ENCODE measurements at places on chromosomes 13 and 19.

- peak; percentile 62 for DNase-seq
Measured at GRCh38 chr19:14432791-14433553, at the start of gene PKN1. Gene PKN1, plus strand, starts transcription at chr19:14433306. Its CDS starts 216 bp downstream, at chr19:14433522.

GRCh38 chr13:30331331-30331771 is 24.0 kb upstream of the KATNAL1 start:
- DNase-seq: no peak

DNA sequence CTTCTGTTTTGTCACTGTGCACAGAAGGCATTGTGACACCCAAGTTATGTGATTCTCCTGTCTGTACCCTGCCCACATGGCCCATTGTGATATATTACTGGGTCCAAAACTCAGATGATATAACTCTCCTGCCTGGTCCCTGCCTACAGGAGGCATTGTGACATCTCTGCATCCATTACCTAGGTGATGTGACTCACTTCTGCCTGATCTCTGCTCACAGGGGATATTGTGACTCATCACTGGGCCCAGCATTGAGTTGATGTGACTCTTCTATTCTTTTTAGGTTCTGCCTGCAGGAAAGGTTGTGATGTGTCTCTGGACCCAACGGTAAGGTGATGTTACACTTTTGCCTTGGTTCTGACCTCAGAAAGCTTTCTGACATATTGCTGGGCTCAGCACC is 67.9 kb upstream of the ZNF724 start:
- no peak for DNase-seq

- DNase-seq: no peak
Measured at GRCh38 chr13:39107561-39107960, 69.3 kb downstream of the NHLRC3 start.

DNA sequence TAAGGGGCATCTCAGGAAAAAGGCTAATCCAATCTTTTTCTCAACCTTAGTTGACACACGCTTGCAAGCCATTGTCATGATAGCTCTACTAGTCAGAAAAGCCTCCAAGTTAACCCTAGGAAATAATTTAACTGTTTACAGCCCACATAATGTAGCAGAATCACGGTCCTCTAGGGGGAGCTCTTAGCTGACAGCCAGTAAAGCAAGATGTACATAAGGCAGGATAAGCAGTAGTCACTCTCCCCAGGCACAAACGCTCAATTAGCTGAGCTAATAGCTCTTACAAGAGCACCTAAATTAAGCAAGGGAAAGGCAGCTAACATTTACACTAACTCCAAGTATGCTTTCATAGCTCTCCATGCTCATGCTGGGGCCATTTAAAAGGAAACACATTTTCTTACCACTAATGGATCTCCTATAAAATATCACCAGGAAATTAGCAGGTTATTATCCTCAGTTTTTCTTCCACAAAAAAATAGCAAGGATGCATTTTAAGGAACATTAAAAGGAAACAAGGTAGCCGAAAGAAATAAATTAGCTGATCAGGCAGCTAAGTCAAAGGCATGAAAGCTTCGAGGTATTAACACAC is 33.7 kb upstream of the ZSCAN5A start:
- peak; percentile 29 for DNase-seq

DNA sequence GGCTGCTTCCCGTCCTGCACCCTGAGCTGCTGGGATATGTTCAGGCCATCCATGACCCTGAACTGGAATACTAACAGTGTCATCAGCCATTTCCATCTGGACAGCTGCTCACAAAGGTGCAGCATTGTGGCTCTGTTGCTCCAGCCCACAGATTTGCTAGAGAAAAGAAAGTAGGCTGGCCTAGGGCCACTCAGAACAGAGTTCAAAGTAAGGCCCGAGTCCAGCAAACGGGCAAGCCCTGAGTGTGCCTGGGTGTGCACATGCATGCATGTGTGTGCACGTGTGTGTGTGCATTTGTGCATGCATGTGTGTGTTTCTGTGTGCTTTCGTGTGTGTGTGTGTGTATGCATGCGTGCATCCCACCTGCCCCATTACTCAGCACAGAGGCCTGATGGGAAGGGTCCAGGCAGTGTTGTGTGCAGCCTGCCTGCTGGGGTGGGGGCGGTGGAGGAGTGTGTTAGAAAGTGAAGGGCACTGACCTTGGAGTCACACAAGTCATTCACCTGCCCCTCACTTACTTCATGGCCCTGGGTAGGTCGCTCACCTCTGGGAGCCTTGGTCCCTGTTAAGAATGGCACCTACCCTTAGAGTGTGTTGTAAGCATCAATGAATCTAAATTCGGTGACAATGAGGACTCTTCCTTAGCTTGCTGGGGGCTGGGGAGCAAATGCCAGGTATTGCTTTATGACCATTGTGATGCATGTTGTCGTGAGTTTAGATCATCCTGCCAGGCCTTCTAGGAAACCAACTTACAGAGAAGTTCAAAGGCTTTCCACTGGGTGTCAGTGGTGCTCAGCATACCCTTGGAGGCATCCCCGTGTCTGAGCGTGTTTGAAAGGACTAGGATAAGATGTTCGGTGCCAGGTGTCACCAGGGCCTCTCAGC is 53.2 kb downstream of the GPR12 start:
- DNase-seq: peak; percentile 23

GRCh38 chr19:6230991-6231448 is 48.8 kb downstream of the MLLT1 start:
- no peak for DNase-seq

DNA sequence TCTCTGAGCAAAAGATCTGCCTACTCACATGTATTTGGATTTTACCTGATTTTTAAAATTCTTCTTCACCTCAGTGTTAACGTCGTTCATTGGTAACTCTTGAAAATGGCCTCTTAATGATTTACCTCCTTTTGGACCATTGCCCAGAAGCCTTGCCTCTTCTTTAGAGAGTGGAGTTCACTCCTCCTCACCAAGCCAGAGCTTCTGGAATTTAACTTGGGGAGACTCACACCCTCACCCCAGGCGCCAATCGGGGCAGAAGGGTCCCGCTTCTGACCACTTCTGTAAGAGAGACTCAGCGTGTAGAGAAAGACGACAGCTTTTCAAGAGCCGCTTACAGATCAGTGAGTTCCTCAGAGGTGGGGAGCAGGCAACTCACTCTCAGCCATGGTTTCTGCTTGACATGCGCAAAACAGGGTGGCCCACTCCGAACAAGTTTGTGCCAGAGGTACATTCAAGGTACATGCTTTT is 2.7 kb downstream of the PNMA8C start:
- no peak for DNase-seq

DNA sequence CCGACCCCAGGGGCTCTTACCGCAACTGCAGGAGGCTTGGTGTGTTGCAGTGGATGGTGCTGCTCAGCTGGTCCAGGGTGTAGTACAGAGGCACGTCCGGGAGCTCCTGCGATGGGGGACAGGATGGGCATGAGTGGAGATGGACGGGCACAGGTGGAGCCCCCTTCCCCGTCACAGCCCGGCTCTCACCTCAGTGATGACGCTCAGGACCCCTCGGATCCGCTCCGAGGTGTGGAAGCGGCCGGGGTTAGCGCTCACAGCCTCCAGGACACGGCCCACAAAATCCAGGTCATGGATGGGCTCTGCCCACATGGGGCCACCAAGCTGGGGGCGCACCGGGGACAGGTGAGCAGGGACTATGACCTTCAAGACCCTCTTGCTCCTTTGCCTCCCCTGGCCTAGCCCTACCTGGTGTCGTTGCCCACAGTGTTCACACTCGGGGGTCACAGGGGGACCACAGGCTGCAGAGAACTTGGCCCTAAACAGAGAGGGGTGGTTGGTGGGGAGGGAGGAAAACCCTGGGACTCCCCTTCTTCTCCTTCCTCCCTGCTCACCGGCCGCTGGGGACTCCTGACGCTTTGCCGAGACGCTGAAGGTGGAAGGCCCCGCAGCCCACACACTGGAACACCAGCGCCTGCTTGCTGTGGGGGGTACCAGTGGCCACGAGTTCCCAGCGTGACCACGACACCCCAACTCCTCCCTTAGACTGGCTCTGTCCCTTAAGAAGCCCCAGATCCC is 6.9 kb upstream of the LYL1 start:
- DNase-seq: no peak

Data from MM.1S (cell line).